Natural killer cell (primary cell): ENCODE measurements at places on chromosomes 1 and 21. TPM values are rescaled to one million over a fixed set of nuclear protein-coding genes. Genes with fewer than 3 reads are reported as not detected.

The GJB5 gene
- not detected for total RNA-seq

DNA sequence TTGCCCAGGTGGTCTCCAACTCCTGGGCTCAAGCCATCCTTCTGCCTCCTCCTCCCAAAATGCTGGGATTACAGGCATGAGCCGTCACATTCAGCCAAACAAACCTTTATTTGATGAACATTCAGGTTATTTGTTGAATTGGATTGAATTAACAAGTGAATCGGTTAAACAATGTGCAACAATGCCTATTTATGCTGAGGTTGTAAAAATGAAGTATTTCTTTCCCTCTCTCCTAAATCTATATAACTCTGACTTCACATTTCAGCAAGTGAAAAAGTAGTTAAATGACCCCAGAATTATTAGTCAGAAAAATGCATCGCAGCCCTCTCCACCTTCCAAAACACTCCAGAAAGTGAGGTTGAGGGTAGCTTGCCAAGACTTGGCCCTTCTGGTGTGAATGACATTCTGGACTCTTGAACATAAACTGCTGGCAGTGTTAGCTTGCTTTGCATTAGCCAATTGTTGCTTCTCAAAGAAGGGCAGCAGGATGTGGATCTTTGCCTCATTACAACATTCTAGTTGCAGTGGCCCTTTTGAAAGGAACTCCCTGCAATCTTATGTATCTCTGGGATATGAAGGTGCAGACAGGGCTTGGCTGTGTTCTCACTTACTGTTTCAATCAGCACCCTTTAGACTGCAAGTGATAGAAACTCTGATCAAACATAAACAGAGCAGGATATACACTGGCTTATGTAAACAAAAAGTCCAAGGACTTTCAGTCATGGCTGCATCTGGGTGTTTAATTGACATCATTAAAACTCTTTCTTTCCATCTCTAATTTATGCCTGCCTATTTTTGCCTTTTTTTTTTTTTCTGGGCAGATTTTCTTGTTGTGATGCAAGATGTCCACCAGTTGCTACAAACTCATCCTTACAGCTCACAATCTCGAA, 22.4 kb downstream of the EDN2 start:
- H3K4me3 ChIP-seq, result no peak overlapping the region
- DNase-seq, result no peak
- H3K36me3 ChIP-seq, result no peaks in the 10 kb centered on the region
- H3K27ac ChIP-seq, result no peak overlapping the region

The ATP6V1G3 gene
- total RNA-seq, result not detected

DNA sequence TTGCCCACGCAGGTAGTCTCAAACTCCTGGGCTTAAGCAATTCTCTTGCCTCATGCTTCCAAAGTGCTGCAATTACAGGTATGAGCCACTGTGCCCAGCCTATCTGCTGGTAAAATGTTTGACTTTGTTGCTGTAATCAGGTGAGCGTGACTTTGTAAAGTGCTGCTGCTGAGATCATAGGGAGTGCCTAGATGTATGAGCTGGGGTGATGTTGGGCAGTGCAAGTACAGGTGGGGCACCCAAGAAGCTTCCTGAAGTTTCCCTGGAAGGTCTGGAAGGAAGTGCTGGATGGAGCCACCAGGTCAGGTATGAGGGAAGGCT, 43.1 kb downstream of the KIF21B start:
- no peak overlapping the region for H3K4me3 ChIP-seq
- no peaks in the 10 kb centered on the region for H3K27me3 ChIP-seq
- no peak for DNase-seq

DNA sequence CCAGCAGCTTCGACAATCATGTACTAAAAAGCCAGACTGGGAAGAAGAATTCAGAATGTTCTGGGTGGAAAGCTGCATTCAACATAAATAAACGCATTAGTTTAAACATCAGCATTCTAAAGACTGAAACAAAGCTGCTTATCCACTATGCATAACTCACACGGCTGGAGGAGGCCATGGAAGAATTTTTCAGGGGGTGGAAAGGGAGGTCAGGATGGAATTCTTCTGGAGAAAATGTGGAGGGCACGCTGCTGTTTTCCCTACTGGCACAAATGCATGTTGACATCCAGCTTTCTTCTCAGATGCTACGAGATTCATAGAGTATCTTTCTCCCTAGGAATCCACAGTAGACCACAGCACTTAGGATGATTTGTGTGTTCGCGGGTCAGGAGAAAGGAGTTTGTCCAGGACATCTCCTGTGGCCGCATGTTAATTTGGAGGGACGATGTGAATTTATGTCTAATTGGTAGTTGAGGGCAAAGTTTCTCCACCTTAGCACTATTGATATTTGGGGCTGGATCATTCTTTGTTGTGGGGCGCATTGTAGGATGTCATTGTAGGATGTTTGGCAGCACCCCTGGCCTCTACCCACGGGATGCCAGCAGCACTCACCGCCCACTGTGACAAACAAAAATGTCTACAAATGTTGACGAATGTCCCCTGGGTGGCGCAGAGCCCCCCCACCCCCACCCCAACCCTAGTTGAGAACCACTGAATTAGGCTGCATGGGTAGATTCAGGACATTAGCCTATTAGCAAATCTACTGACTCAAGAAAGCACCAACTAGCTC, 86.5 kb upstream of the KAZN start:
- H3K4me1 ChIP-seq, result no peaks in the 10 kb centered on the region
- H3K27me3 ChIP-seq, result no peaks in the 10 kb centered on the region

DNA sequence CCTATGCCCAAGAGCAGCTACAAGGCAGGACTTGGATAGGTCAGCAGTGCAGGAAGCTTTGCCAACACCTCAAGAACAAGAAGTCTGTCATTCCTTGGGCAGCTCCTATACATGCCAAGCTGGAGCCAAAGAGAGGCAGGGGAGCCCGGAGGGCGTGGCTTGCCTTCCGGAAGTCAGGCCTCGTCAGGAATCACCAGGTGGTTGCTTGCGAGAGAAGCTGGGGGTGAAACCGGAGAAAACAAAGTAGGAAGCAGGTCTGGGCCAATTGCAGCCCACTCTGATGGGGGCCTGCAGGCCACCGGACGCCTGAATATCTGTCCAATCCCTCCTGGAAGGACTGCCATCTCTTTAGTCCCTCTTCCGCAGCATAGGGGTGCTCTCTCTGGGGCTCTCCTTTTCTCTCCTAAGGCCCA, 794 bp upstream of the FAM76A start:
- no peak for DNase-seq
- peak overlapping the region; percentile 88 for H3K27ac ChIP-seq
- H3K4me1 ChIP-seq, result peaks cover 18% of the 10 kb centered on the region
- peak overlapping the region; percentile 41 for H3K4me3 ChIP-seq
- no peaks in the 10 kb centered on the region for H3K27me3 ChIP-seq

DNA sequence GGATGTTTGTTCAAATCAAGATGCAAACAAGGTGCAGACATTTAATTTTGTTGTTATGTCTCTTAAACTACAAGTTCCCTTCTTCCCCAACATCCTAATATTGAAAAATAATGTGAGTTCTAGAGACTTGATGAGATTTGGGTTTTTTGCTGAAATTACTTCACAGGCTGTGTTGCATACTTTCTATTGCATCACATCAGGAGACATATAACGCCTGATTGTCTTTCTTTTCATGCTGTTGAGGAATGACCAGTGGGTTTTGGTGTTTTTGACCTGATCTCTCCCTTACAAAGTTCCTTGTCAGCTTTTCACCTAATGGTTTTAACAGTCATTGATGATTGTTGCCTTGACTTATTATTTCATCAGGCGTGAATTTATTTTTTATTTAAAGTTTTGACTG, 83.4 kb downstream of the UROD start:
- H3K4me1 ChIP-seq, result no peaks in the 10 kb centered on the region
- H3K36me3 ChIP-seq, result no peaks in the 10 kb centered on the region
- no peaks in the 10 kb centered on the region for H3K27me3 ChIP-seq
- no peak overlapping the region for H3K27ac ChIP-seq
- H3K4me3 ChIP-seq, result no peak overlapping the region
- no peak for DNase-seq

- peaks cover 10% of the 10 kb centered on the region for H3K4me1 ChIP-seq
- no peak for DNase-seq
- no peaks in the 10 kb centered on the region for H3K36me3 ChIP-seq
- peaks cover 6% of the 10 kb centered on the region for H3K27me3 ChIP-seq
- H3K27ac ChIP-seq, result no peak overlapping the region
Observed at GRCh38 chr1:184156521-184157393, 105.2 kb downstream of the TSEN15 start.
